ENCODE measurements at places on chromosomes 6 and 20. TPM values are rescaled to one million over a fixed set of nuclear protein-coding genes. Genes with fewer than 3 reads are reported as not detected.

Gene PRRT1
- 0.70 TPM for total RNA-seq

Gene MPIG6B
- not detected for total RNA-seq

Gene C6orf15
- total RNA-seq = not detected

Gene SRMS
- not detected for total RNA-seq

Gene CNR1
- total RNA-seq = not detected

Gene PGBD1
- total RNA-seq = 9.1 TPM

Gene IMPG1
- total RNA-seq = not detected

Gene ATRN
- 43.6 TPM for total RNA-seq

Gene HCK
- total RNA-seq = not detected

Gene RSPH4A
- total RNA-seq = 0.63 TPM

Gene PLA2G7
- 0.10 TPM for total RNA-seq

Gene OR12D3
- not detected for total RNA-seq

Gene DACT2
- not detected for total RNA-seq

Gene LRFN2
- not detected for total RNA-seq

Gene SLC17A3
- total RNA-seq = not detected

Gene AIF1
- not detected for total RNA-seq

Gene SLCO4A1
- 7.9 TPM for total RNA-seq

Gene GTSF1L
- total RNA-seq = not detected

Gene GPR63
- 0.10 TPM for total RNA-seq

Gene OPN5
- total RNA-seq = not detected

Gene PAX1
- not detected for total RNA-seq

Gene CTSA
- total RNA-seq = 190 TPM

Gene BMP5
- total RNA-seq = not detected

Gene EGFL8
- total RNA-seq = 6.1 TPM

Gene OPRM1
- not detected for total RNA-seq

Gene HCRTR2
- total RNA-seq = not detected

Gene PIGT
- total RNA-seq = 130 TPM

Gene NFYA
- 28.2 TPM for total RNA-seq

Gene SLC22A23
- 15.6 TPM for total RNA-seq

Gene ULBP1
- total RNA-seq = 4.1 TPM

Gene STX11
- 16.0 TPM for total RNA-seq

Gene PTP4A1
- 49.4 TPM for total RNA-seq

Gene SNAI1
- 6.9 TPM for total RNA-seq

Gene CAP2
- total RNA-seq = 2.7 TPM

Gene ANKRD66
- total RNA-seq = not detected

Gene LHFPL5
- not detected for total RNA-seq

Gene ALDH8A1
- 0.18 TPM for total RNA-seq

Gene SLC22A7
- total RNA-seq = not detected

Gene COL12A1
- 49.3 TPM for total RNA-seq

Gene SSTR4
- not detected for total RNA-seq

All from glomerular endothelial cell (primary cell).